ENCODE measurements at places on chromosomes 2 and 18.
A peak's percentile ranks its signal among the peaks of the same experiment; 100 is the strongest.

DNA sequence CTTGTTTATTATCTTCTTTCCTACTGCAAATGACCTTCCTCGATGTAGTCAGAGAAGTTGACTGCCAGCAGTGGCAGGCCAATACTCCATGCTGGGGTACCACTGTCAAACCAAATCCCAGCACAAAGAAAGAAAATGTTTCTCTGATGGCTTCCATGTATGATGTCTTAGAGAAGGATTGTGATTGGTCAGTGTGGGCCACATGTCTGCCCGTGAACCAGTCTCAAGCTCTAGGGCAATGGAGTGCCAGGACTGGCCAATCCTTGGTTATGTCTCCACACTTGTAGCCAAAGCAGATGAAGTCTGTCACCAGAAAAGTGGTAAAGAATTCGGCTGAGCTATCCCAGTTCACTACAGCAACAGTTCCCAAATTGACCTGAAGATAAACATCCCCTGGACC is 17.6 kb upstream of the SMAD4 start:
- H3K27me3 ChIP-seq = no peaks in the 10 kb centered on the region
- H3K36me3 ChIP-seq = no peaks in the 10 kb centered on the region
- H3K4me1 ChIP-seq = no peaks in the 10 kb centered on the region
- H3K4me3 ChIP-seq = no peak overlapping the region

- H3K4me1 ChIP-seq = peaks cover 3% of the 10 kb centered on the region
- no peaks in the 10 kb centered on the region for H3K36me3 ChIP-seq
- H3K27ac ChIP-seq = no peak overlapping the region
- no peak for DNase-seq
Observed at GRCh38 chr2:235768606-235769005, 274.8 kb downstream of the AGAP1 start.

GRCh38 chr18:46148810-46149209 is 44.6 kb downstream of the HAUS1 start:
- H3K4me1 ChIP-seq = peaks cover 13% of the 10 kb centered on the region
- no peak overlapping the region for H3K4me3 ChIP-seq
- H3K27me3 ChIP-seq = no peaks in the 10 kb centered on the region
- peak; percentile 61 for DNase-seq

GRCh38 chr2:168192839-168193616 is 54.4 kb downstream of the STK39 start:
- H3K4me3 ChIP-seq = no peak overlapping the region
- H3K27ac ChIP-seq = no peak overlapping the region
- H3K36me3 ChIP-seq = no peaks in the 10 kb centered on the region
- no peak for DNase-seq
- H3K4me1 ChIP-seq = peaks cover 8% of the 10 kb centered on the region
- H3K27me3 ChIP-seq = no peaks in the 10 kb centered on the region

DNA sequence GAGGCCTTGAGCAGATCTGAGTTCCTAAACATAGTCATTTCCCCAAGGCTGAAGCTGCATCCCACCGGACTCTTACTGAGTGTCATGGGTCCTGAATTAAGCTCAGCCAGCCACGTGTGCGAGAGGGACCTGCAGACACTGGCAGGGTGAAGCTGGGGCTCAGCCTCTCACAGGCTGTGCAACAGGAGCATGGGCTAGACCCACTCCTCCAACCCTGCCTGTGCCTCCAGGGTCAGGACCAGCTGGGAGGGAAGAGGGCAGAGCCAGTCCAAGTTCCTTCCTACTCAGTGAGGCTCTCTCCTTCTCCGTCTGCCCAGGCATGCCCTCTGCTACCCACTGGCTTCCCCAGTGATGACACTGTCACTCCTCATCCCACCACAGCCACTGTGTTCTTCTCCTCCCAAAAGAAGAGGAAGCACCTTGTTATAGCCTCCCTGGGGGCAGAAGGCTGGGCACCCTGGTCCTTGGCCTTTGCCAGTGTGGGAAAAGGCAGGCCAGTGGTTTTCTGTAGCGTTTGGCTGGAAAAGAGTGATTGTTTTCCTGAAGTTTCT is 78.9 kb downstream of the KCNF1 start:
- H3K4me3 ChIP-seq = no peak overlapping the region
- no peak for DNase-seq
- no peak overlapping the region for H3K27ac ChIP-seq
- H3K27me3 ChIP-seq = no peaks in the 10 kb centered on the region

- no peak for DNase-seq
- H3K27me3 ChIP-seq = no peaks in the 10 kb centered on the region
- no peak overlapping the region for H3K4me3 ChIP-seq
- no peaks in the 10 kb centered on the region for H3K36me3 ChIP-seq
- H3K4me1 ChIP-seq = no peaks in the 10 kb centered on the region
- H3K27ac ChIP-seq = no peak overlapping the region
Observed at GRCh38 chr2:88885679-88886416, 194.4 kb downstream of the RPIA start.

- no peak for DNase-seq
- H3K4me1 ChIP-seq = no peaks in the 10 kb centered on the region
- no peak overlapping the region for H3K4me3 ChIP-seq
- no peaks in the 10 kb centered on the region for H3K27me3 ChIP-seq
Observed at GRCh38 chr2:192465141-192465540, 270.4 kb upstream of the TMEFF2 start.

- peak; percentile 65 for DNase-seq
- peaks cover 25% of the 10 kb centered on the region for H3K4me1 ChIP-seq
- no peaks in the 10 kb centered on the region for H3K27me3 ChIP-seq
- H3K27ac ChIP-seq = peak overlapping the region; percentile 34
- no peak overlapping the region for H3K4me3 ChIP-seq
Observed at GRCh38 chr18:59052965-59053820, 86.5 kb upstream of the SEC11C start.

DNA sequence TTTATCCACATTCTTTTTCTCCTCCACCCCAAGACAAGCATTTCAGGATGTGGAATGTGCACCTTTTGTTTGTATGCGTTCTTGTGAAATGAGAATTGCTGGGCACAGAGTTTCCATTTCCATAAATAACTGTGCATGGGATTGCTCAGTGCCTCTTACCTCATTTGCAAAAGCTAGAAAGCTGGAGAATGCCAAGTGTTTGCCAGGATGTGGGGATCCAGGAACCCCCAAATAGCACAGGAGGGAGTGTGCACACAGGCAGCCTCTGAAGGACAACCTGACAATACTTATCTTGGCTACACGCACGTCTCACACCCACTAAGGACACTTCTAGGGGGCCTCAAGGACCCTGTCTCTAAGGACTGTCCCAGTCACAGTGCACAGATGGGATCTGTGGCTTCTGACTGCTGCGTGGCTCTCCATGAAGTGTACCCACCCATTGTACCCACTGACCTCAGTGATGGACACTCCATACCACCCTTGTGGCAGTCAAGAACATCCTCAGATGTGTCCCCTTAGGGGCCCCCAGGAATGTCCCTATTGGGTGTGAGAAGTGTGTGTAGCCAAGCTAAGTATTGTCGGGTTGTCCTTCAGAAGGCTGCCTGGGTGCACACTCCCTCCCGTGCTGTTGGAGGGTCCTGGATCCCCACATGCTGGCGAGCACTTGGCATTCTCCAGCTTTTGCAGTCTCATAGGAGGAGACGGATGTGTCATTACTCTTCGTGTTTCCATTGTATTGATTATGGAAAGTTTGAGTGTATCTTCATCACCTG is 38.4 kb downstream of the CAPN13 start:
- no peaks in the 10 kb centered on the region for H3K4me1 ChIP-seq
- H3K4me3 ChIP-seq = no peak overlapping the region
- DNase-seq = no peak
- H3K27ac ChIP-seq = no peak overlapping the region

DNA sequence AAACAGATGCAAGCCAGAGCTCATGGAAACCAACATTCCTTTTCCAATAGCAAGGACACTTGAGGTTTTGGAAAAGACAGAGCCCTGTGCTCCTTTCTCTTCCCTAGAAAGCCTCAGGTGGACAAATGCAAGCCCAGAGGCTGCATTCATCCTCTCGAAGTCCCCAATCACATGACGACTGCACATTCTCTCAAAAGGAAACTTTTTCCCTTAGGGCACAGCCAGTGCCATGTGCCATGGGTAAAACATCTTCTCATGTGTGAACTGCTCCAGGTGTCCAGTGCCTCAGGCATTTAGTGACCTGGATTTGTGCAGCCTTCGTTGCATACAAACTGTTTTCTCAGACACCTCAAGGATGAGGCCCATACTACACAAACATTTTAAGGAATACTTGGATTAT is 140.7 kb downstream of the LAMA1 start:
- no peak overlapping the region for H3K4me3 ChIP-seq
- peaks cover 15% of the 10 kb centered on the region for H3K36me3 ChIP-seq
- H3K27me3 ChIP-seq = no peaks in the 10 kb centered on the region
- DNase-seq = no peak
- H3K4me1 ChIP-seq = no peaks in the 10 kb centered on the region

DNA sequence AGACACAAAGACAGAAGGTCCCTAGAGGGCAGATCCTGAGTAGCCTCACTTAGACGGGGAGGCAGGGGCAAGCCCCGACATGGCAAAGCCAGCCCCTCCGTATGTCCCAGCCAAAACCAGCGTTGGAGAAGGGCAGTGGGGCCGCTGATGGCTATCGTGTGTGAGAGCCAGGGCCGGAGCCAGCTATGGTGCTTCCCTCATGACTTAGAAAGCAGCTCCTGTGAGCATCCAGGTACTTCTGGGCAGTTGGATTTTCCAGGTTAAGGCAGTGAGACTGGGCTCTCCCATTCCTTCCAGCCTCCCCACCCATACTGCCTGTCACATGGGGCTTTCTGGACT is 31.2 kb upstream of the ROCK2 start:
- H3K27ac ChIP-seq = no peak overlapping the region
- no peaks in the 10 kb centered on the region for H3K36me3 ChIP-seq
- no peak overlapping the region for H3K4me3 ChIP-seq
- H3K4me1 ChIP-seq = peaks cover 24% of the 10 kb centered on the region
- no peak for DNase-seq

GRCh38 chr18:1455605-1456004 is 550.9 kb downstream of the ADCYAP1 start:
- H3K27ac ChIP-seq = no peak overlapping the region
- H3K36me3 ChIP-seq = no peaks in the 10 kb centered on the region
- no peak for DNase-seq
- H3K4me1 ChIP-seq = no peaks in the 10 kb centered on the region

GRCh38 chr18:2871111-2871720 is 24.4 kb downstream of the EMILIN2 start:
- H3K27me3 ChIP-seq = no peaks in the 10 kb centered on the region
- H3K27ac ChIP-seq = no peak overlapping the region
- no peak overlapping the region for H3K4me3 ChIP-seq
- no peaks in the 10 kb centered on the region for H3K36me3 ChIP-seq

GRCh38 chr2:176035013-176035691 is 33.1 kb upstream of the LNPK start:
- H3K27ac ChIP-seq = no peak overlapping the region
- no peak for DNase-seq
- no peaks in the 10 kb centered on the region for H3K36me3 ChIP-seq
- H3K27me3 ChIP-seq = no peaks in the 10 kb centered on the region
- no peaks in the 10 kb centered on the region for H3K4me1 ChIP-seq

GRCh38 chr2:19667085-19667484 is 234.7 kb downstream of the TTC32 start:
- H3K27me3 ChIP-seq = no peaks in the 10 kb centered on the region
- no peak for DNase-seq
- no peaks in the 10 kb centered on the region for H3K4me1 ChIP-seq
- H3K4me3 ChIP-seq = no peak overlapping the region
- H3K27ac ChIP-seq = no peak overlapping the region

GRCh38 chr2:170190172-170190571 is 12.2 kb downstream of the MYO3B start:
- no peaks in the 10 kb centered on the region for H3K27me3 ChIP-seq
- no peaks in the 10 kb centered on the region for H3K36me3 ChIP-seq
- H3K27ac ChIP-seq = no peak overlapping the region
- DNase-seq = no peak

DNA sequence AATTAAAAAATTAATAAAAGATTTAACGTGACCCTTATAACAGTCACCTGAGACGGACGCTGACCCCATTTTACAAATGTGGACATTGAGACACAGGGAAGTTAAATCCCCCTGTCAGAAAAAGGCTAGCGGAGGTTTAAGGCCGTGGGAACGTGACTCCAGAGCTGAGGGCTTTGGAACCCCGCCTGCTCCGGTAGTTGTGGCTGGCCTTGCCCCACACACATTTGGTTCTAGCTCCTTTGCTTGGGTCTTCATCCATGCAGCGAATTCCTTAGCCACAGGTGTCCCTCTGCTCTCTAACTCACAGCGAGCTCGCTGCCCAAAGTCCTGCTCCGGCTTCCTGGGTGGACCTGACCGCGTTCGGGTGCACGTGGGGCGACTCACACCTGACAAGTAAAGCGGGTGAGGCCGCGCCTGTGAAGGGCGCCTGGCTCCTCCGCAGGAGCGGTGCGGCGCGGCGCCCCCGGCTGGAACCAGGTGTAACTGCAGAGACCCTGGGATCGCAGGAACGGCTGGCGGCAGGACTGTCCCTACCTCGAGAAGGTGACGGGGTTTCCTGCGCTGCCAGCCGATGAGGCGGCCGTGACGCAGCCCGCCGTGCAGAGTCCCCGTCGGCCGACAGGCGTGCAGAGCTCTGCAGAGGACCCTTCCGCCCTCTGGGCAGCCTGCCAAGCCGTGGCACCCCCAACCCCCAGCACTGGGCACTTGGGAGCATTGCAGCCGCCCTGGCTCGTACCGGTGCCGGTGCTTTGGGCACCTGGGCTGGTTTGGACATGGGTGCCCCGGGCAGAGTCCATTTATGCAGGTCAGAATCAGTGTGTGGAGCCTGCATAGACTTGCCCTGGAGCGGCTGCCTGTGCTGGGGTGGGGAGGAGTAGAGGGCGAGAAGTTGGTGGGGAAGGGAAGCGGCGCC is 2.4 kb upstream of the PROC start:
- peak overlapping the region; percentile 45 for H3K27ac ChIP-seq
- H3K4me1 ChIP-seq = peaks cover 40% of the 10 kb centered on the region
- peak; percentile 86 for DNase-seq
- H3K4me3 ChIP-seq = no peak overlapping the region

- no peaks in the 10 kb centered on the region for H3K27me3 ChIP-seq
- no peak for DNase-seq
- no peak overlapping the region for H3K4me3 ChIP-seq
- H3K36me3 ChIP-seq = no peaks in the 10 kb centered on the region
Observed at GRCh38 chr2:131419441-131419840, 55.5 kb upstream of the RAB6D start.

GRCh38 chr2:232779934-232780333 is 3.6 kb upstream of the KCNJ13 start:
- H3K4me3 ChIP-seq = no peak overlapping the region
- no peaks in the 10 kb centered on the region for H3K36me3 ChIP-seq
- H3K27ac ChIP-seq = peak overlapping the region; percentile 14
- peaks cover 21% of the 10 kb centered on the region for H3K4me1 ChIP-seq
- peak; percentile 46 for DNase-seq

DNA sequence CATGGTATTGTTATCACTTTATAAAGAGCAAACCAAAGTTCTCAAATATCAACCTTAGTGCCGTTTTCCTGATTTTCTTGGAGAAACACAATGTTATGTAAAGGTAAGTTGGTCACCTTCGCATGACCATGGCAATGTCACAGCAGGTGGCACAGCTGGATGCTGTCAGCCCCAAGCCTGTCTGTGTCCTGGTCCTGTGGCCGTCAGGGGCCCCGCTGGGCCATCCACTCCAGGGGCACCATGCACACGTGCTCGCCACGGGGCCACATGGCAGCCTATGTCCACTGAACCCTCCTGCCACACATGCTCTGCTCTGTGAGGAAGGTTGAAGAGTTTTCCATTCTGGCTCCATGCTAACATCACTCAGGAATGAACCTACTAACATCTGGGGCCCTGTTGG is 85.9 kb downstream of the EIPR1 start:
- DNase-seq = no peak
- H3K4me3 ChIP-seq = no peak overlapping the region
- no peaks in the 10 kb centered on the region for H3K27me3 ChIP-seq
